ENCODE measurements at places on chromosomes 5 and 9.

GRCh38 chr5:144378681-144379080, 208.0 kb downstream of the KCTD16 start:
- DNase-seq = no peak

- no peak for DNase-seq
These were observed 3.9 kb downstream of the C9orf72 start for GRCh38 chr9:27569406-27569805.

- no peak for DNase-seq
These were observed 291.2 kb downstream of the ARHGAP26 start for GRCh38 chr5:143061161-143061945.

DNA sequence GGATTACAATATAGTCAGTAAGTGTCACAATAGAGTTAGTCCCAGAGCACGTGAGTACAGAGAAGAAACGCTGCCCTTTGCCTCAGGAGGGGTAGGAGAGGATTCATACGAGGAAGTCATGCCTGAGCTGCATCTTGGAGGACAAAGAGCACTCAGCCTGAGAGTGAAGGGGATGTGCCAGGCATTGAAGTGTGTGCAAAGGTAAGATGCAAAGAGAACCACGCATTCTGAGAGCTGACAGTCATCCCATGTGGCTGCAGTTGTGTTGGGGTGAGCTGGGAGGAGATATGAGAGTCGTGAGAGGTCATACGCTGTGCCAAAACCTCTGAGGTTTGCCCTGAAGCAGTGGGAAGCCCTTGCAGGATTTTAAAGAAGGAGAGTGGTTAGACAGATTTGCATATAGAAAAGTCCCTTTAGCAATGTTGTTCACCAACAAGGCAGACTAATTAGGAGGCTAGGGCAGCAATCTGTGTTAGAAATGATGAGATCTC, 97.5 kb downstream of the PIP5K1B start:
- DNase-seq = no peak

DNA sequence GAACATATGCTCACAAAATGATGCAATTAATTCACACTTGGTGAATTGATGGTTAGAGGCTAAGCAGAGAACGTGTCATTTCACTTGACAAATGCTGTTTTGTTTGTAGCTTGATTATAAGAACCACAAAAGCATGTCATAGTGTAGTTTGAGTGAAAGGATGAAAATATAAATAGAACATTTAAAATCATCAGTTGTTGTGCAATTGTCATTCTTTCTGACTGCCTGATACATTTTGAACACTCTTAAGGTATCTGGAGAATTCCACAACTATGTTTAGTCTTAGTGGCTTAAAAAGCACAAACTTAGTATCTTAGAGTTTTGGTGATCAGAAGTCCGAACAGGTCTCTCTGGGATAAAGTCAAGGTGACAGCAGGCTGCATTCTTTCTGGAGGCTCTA, 129.4 kb downstream of the BASP1 start:
- no peak for DNase-seq

DNA sequence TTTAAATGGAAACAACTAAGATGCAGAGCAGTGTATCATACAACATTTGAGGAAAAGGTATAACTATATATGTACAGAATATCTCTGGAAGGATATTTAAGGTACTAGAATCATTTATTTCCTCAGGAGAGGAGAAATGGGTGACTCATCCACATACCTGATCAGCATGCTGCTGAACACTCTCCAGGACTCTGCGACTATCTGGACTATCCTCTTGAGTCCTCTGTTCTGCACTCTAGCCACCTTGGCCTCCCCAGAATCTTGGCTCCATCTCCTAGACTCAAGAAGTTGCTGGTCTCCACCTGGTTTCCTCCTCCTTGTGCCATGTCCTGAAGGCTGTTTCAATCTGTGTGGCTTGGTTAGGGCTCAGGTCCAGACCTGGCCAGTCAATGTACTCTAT, 8.8 kb upstream of the PRDM6 start:
- no peak for DNase-seq

GRCh38 chr5:141477815-141478214, 2.0 kb downstream of the PCDHGC3 start:
- DNase-seq = no peak

- no peak for DNase-seq
These were observed 66.1 kb upstream of the TBCA start for GRCh38 chr5:77842243-77842642.

- DNase-seq = no peak
These were observed 17.2 kb downstream of the HNRNPH1 start for GRCh38 chr5:179606071-179606909.

DNA sequence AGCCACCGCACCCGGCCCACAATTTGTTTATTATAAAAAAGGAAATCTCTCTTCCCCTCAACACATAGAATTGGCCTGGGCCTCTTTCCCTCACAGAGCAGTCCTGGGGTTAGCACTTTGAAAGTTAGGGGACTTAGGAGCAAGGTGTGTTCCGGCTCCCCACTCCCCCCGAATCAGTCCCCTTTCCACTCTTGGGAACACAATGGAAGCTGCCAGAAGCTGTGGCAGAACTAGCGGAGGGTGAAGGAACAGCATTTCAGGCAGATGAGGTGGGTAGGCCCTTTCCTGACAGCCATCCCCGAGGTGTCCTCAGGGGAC, 16.4 kb upstream of the C5orf47 start:
- DNase-seq = no peak

Data from stimulated activated CD4-positive, alpha-beta T cell treated with anti-CD3 and anti-CD28 coated beads, Interleukin-12 subunit alpha, Interleukin-12 subunit beta, amount 100 ng/mL, for 24 hours (primary cell).